Inflammatory macrophage treated with lipopolysaccharide for 1 hour (primary cell): ENCODE measurements at places on chromosomes 7 and 10.

DNA sequence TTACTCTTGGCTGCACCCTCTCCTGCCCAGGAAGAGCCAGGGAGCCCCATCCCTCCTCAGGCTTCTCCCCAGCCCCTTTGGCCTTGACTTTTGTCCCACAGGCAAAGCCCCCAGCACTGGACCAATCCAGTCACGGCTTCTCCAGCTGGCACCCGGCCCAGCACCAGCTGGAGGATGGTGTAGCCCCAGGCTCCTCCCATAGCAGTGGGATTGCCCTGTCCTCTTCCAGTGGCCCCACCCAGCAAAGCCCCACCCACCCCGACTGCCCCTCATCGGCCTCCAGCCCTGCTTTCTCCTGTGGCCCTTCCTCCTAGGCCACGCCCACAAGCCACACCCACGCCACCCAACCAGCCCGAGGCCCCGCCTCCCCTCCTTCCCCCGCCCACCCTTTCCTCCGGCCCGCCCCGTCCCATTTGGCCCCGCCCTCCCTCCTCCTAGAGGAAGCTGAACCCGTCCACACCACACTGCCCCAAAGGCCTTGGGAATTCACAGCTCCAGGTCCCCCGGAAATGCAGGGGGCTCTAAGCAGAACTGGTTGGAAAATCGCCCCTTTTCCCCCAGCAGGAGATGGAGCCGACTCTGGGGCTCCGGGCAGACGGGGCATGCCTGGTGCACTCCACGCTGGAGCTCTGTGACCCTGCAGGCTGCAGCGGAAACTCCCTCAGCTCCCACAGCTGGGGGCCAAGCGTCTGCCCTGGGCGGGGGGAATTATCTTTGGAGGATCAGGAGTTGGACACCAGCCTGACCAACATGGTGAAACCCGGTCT lies 25.2 kb downstream of the GET4 start:
- peak; percentile 85 for DNase-seq

DNA sequence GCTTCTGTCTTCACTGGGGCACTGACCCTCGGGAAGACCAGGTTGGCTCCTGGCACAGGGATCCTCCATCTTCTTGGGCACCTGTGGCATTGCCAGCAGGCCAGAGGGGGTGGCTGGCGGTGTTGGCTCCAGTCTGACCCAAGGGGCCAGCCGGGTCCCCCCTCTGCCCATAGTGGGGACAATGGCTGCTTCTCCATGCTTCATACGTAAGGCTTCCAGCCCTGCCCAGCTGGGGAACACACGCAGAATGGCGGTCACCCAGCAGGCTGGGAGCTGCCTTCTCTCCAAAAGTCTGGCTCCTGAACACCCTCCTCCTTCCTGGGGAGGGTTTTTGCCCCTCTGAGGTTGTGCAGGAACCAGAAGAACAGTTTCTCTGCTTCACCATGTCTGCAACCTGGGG lies 106.8 kb downstream of the NEURL1 start:
- DNase-seq: no peak

DNA sequence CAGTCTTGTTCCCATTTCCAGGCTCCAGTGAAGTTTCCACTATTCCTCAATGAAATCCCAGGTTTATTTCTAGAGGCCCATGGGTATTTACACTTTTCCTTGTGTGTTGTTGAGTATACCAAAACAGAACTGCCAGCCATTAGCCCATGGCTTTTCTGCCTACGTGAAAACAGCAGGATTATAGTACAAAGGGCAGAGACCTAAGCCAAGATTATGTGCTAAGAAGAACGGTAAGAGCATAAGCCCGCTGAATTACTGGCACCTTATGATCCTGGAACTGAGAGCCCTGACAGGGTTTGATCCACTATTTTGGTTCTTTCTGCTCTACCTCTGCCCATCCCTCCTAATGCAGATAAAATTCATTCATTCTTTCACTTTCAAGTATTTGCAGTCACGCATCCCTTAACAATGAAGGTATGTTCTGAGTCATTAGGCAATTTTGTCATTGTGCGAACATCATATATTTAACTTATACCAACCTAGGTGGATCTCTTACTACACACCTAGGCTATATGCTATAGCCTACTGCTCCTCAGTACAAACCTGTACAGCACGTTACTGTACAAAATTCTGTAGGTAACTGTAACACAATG lies 16.0 kb downstream of the SEMA3C start:
- no peak for DNase-seq

GRCh38 chr10:42932735-42933447 lies 144.0 kb upstream of the RET start:
- no peak for DNase-seq

- no peak for DNase-seq
Measured at GRCh38 chr10:73836427-73836980, 25.1 kb upstream of the NDST2 start.

DNA sequence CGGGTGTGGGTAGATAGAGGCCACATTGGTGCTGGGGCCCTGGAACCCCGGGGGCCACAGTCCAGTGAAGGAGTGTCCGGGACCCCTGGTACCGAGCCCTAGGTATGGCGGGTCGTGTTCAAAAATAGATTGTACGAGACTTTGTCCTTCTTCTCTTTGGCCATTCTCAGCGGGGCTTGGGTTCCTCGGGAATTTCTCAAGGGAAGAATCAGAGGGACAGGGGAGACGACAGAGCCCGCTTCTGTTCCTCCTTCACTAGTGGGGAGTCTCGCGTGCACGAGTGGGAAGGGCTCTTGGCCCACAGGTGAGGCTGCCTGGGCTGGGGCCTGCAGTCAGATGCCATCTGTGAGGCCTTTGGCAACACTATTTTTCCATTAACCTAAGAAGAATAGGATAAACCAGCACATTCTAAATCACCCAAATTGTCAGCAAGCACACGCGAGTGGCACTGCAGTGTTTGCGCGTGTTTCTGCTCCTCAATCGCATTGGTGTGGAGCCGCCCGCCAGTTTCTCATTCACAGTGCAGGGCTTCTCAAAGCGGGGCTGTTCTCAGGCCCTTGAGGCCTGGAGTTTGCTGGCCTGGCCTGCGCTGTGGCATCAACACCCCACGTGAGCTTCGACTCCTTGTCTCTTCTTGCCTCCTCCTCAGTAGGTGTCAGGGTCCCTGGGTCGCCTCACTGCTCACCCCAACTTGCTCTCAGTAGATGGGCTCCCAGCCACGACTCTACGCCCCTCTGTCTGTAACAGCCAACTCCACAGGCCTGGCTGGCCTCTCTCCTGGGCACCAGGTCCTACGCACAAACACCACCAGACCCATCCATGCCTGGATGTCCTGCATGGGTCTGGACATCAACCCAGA lies 187.6 kb upstream of the SHH start:
- no peak for DNase-seq

- peak; percentile 50 for DNase-seq
Measured at GRCh38 chr7:96196676-96197075, 125.2 kb downstream of the SLC25A13 start.

GRCh38 chr7:126150278-126150958 lies 1102.3 kb downstream of the GRM8 start:
- no peak for DNase-seq

DNA sequence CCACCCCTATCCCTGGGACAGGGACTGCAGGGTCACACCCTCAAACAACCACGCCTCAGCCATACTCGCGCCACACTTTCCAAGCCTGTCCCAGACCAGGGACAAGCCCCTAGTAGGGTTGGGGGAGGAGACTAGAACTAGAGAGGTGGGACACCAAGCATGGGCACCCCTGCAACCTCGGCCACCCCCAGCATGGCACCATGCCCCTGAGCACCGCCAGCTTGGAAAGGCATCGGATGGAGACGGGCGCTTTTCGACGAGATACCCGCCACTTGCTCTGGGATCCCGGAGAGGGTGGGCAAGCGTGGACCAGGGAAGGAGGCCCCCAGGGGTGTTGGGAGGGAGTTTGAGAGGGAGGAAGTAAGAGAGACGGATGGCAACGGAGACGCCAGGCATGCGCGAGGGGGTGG lies 13.1 kb upstream of the KMT2E start:
- no peak for DNase-seq

- DNase-seq: peak; percentile 83
Measured at GRCh38 chr10:99711129-99711719, 20.7 kb downstream of the COX15 start.

DNA sequence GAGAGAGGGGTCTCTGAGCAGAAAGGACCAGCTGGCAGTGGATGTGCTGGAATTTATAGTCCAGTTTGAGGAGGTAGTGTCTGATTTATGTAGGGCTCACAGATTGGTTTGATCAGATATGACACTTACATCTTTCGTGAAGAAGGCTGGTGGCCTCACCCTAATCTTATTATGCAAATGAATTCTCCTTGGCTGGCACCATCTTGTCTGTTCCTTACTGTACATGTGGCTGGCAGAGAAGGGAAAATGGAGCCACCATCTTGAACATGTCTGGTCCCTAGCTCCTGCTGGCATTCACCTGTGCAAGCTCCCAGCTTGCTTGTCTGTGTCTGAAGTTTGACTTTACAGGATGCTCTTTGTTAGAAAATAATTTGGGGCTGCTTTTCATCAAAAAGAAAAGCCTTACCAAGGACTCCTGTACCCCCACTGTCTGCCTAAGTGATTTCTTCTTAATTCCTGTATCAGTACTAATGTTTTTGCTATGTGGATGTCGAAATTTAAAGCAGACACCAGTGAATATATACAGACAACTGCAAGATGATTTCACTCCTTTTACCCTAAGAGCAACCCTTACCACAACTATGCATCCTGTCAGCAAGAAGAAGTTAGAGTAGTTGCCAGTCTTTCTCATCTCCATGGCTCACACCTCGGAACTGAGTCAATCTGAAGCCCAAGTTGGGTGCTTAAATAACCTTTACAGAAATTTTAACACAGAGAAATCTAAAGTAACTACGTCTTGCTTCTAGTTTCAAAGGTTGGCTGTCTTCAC lies 322.0 kb upstream of the SEMA3D start:
- no peak for DNase-seq

DNA sequence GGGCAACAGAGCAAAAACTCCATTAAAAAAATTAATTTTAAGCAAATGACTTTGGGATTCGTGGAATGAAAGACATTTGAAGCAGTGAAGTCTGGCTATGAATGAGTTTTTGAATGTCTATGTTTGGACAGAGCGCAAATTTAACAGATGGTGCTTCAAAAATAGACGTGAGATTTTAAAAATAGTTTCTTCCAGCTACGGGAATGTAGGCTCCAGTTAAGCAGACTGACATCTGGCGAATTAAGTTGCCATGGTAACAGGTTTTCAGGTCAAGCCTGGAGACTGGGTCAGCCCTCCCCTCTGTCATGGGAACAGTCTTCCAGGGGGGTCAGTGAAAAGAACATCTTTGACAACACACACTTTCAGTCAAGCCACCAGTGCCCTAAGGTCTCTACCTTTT lies 62.0 kb downstream of the MYOF start:
- no peak for DNase-seq

DNA sequence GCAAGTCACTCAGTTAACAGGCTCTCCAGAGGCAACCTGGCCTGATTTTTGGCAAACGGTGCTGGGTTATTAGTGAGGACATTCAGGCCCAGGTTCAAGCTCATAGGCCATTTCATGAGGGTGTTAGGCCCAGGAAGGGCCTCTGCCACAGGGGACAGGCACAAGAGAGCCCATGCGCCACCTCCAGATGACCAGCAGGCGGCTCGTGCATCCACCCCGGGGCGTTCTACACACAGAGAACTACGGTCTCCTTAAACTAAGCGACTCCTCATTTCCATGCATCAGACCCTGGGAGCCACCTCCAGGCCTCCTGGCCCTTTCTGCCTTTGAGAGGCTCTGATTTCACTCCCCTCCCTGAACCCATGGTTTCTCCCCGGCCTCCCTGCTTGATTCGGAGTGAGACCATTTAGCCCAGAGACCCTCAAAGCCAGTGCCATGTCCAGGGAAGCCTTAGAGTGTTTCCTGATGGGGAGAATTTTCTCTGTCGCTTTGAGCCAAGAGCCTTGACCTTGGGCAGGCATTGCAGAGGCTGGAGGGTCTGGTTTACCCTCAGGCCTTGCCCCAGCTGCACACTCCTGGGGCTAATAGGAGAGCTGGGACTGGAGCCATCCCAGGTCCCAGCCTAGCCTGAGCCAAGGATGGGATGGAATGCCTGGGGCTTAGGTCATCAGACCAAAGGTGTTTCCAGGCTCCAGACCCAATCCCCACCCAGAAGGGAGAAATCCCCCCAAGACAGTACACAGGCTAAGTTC lies 188.0 kb downstream of the GRID1 start:
- peak; percentile 14 for DNase-seq
